GM23248 (cell line): ENCODE measurements at places on chromosomes 1 and 21. TPM values are rescaled to one million over a fixed set of nuclear protein-coding genes. Genes with fewer than 3 reads are reported as not detected.
A peak's percentile ranks its signal among the peaks of the same experiment; 100 is the strongest.

Gene S100A7
- not detected in 2 replicates for total RNA-seq

Gene TMEM52
- total RNA-seq = not detected in 2 replicates

Gene MANEAL
- total RNA-seq = 0.65 and 1.8 TPM in 2 replicates

Gene URB1
- 15.7 and 20.4 TPM in 2 replicates for total RNA-seq

DNA sequence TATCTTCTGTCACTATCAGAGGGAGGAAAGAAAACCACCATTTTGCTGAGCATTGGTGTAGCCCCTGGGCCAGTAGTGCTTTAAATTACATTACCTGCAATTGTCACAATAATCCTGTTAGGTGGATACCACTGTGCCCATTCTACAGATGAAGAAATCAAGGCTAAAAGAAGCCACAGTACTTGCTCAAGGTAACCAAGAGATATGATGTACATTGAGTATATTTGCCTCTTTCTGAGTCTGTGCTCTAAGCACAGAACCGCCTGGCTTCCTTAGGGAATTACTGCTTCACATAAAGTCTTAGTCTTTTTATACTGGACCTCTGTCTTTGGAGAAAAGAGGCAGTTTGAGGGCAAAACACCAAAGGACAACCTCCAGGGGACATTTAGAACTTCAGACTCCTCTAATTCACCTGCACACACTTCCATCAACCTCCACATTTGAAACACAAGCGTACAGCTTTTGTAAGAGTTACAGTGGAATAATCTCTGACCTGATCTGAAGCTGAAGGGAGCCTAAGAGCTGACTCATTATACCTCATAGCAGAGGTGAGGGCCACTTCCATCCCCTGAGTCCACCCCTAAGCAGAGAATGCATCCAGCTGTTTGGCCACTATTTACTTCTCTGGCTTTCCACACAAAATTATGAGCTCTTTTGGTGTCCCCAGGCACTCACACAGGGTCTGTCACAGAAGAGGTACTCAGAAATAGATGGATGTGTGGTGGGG is 61.8 kb downstream of the PLPP3 start:
- H3K27ac ChIP-seq = peak overlapping the region; percentile 61
- H3K4me1 ChIP-seq = peaks cover 15% of the 10 kb centered on the region; the same call in 1 of the 2 replicates
- peaks cover 58% of the 10 kb centered on the region for H3K36me3 ChIP-seq
- DNase-seq = no peak
- H3K27me3 ChIP-seq = no peaks in the 10 kb centered on the region

DNA sequence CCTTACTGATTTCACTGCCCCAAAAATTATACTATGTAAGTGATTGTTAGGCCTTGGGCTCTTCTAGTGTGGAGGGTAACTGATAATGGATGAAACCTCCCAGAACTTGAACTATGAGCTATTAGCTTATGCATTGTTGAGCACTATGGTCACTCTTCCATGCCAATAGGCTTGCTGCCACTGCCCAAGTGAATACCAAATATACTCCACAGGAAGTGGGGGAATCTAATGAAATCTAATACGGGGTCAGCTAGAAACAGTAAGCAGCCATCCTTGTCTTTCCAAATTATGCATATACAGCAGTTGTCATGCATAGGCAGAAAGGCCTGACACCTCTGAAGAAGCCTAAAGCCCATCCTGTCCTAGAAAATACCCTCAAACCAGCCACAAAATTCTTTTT is 198.7 kb upstream of the PTBP2 start:
- H3K36me3 ChIP-seq = no peaks in the 10 kb centered on the region
- H3K27me3 ChIP-seq = no peaks in the 10 kb centered on the region
- no peak overlapping the region for H3K4me3 ChIP-seq
